ENCODE measurements at places on chromosomes 16 and 17. TPM values are rescaled to one million over a fixed set of nuclear protein-coding genes. Genes with fewer than 3 reads are reported as not detected.

- DNase-seq = no peak
These were observed 5.8 kb downstream of the MTHFSD start for GRCh38 chr16:86549076-86549892.

DNA sequence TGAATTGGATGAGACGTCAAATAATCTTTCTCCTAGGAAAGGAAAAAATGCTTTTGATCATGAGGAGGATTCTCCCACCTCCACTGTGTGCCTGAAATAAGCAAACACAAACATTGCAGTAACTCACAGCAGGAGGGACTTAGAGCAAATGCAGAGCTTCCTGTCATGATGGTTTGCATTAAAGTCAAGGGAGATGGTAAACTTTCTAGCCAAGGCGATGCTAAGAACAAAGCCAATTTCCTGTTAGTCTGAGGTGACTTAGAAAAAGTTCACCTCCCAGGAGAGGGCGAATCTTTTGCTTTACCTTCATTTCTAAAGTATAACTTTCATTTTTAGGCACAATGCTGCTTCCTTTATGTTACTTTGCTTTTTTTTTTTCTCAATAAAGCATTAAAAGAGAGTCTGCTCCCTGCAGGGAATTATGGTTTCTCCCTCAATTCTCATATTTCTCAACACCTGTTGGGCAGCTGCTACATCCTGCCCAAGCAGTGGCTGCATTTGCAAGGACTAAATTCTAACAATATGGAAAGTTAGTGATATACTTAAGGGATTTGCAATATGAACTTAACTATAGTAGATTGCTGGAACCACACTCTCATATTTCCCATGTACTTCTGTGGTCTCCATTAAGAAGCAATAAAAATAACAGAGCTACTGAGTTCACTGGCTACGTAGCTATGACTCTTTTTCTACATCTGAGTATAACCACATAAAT is 175.6 kb downstream of the PCTP start:
- DNase-seq = no peak

DNA sequence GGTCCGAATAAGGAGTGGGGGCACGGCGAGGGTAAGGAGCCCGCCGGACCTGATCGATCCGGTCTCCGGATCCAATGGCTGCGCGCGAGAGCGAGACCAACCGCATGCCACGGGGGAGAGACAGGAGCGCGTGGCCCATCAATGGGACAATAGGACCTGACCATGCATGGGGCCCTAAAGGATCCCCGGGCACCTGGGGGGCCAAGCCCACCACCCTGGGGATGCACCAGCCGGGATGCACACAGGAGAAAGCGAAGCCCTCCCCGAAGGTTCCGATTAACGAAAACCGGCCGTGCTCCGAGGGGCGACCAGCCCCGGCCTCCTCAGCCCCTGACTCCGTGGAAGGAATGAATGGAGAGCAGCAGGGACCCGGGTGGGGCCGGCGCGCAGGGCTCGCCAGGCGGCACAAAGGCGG is 525 bp downstream of the JPT1 start:
- DNase-seq = peak; percentile 36

DNA sequence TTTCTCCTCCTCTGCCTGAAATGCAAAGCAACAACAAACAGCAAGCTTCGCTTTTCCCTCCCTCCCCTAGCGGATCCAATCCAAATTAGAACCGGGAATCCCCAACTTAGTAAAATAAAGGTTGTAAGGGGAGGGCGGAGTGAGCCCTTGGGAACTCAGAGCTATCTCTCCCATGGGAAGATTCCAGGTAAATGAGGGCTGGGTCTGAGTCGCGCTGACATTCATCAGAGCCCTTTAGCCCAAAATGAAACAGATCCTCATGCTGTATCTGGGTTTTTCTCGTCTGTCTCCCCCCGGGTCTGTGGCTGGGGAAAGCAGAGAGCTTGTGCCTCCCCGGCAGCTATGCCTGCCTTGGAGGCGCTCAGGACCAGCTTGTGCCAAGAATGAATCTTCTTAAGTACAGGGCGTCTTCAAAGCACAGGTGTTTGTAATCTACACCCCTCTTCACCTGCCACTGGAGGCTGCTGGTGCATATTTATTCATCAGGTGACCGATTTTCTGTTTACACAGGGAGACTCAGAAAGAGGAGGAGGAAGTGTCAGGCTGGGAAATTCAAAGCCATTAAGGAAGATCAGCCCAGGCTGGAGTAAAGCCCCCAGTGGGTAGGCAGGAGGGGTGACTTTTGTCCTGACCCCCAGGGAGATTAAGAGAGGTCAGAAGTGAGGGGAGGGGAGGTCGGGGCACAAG is 55.0 kb upstream of the GSE1 start:
- DNase-seq = peak; percentile 82

DNA sequence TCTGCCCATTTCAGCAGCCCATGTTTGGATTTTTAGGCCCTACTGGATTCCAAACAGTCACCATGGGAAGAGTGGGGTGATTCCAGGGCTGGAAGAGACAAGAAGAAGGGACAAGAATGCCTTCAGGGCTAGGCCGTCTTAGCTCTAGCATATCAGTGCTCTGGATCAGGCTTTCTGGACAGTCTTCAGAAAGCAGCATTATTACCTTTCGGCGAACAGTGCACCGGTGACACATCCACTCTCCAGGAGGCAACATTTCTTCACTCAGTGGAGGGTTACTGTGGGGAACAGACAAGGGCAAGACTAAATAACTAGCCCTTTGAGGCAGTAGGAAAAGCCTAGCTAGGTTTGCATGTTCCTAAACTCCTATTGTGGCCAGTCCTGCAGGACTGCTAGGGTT is 23.9 kb upstream of the DHRS13 start:
- DNase-seq = no peak

PRR35 gene
- total RNA-seq = not detected

MT3 gene
- 3.6 TPM for total RNA-seq

TBC1D28 gene
- not detected for total RNA-seq

TP53TG3 gene
- not detected for total RNA-seq

Measured in colonic mucosa (tissue), 4 donors.